ENCODE measurements at places on chromosomes 6 and 20.

- DNase-seq = no peak
Measured at GRCh38 chr6:53987522-53987888, 123.7 kb upstream of the MLIP start.

- DNase-seq = no peak
Measured at GRCh38 chr20:48659858-48660257, 167.9 kb downstream of the PREX1 start.

DNA sequence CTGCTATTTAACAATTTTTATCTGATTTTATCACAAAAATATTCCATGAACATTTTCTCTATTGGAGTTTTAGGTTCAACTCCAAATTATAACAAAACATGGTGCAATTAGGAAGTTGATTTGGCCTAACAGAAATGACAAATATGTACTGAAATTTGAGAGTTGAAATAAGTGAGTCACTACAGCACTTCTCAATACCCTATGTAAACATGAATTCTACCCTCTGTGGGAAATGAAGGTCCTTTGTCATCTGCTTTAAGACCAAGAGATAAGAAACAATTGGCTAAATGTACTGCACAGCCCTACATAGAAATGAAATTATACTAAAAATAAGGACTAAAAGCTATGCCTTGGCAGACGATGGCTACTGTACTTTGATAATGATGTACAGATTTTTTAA is 86.2 kb upstream of the BEND6 start:
- no peak for DNase-seq

DNA sequence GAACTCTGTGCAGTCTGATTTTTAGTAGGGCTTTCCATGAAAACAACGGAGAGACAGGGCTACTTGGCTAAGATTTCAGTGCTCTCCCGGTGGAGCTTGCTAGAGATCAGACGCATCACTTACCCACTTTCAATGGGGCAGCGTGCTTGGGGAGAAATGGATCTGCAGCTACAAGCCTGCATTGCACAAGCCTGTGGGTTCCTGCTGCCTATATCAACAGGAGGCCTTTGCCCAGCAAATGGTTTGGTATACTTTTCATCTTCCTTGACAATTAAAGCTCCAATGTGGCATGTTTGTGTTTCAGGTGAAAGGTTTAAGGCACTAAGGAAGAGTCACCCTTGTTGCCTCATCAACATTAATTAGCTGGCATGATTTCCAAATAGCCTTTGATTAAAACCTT is 136.0 kb upstream of the FOXQ1 start:
- no peak for DNase-seq

DNA sequence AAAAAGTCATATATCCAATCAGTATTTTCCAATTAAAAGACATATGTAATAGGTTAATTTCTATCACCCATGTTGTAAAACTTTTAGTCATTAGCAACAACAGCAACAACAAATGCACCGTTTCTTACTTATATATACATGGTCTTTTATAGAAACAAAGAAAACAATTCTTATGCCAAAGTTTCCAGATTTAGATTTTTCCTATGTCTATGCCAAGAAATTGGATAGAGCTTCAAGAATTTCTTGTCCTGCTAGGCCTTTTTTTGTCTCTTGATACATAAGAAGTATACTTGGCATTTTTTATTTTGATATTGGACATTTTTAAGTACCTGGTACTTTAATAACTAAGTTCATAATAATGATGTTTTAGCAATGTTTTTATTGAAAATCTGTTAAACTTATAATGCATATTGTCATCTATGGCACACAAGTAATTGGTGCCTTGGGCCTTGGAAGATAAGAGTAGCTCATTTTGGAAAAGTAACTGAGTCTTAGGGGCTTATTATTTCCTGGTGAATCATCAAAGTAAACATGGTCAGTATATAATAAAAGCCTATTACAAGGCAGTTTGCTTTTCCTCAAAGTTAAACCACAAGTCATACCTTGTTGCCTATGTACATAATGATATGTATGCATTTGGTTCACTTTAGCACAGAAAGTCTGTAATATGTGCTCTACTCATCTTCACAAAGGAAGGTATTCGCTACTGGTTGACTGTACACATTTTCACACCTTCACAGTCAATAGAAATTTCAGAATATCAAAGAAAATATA is 10.1 kb upstream of the FRK start:
- DNase-seq = no peak

DNA sequence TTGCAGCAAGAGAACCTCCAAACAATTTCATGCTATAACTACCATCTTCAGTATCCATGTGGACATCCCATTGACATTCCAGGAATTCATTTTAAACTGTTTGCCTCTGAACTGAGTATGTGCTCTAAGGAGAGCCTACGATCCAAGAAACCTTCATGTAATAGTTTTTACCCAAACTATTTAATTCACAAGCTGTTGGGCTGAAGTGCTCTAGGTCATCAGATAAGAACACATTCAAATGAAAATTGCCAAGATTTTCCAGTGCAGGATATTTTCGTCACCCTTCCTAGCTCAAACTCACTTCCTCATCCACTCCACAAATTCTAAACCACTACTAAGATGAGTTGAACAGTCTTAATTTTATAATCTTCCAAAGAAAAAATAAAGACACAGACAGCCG is 12.8 kb downstream of the RSPO3 start:
- DNase-seq = no peak

DNA sequence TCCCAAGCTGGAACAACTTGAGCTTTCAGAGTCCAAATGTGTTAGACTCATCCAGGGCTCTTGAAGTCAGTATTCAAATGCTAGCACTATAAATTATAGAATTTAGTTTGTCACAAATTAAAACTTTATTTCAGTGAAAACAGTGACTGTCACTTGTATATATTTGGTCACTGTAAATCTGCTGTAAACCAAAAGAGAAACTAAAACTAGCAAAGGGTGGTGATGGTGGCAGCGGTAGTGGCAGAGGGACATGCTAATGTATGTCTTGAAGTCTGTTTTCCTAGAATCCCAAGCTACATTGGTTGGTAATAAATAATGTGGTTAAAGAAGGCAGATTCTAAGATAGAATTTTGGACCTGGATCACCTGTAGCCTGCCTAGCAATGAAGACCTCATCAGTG is 140.4 kb upstream of the CENPW start:
- DNase-seq = no peak

DNA sequence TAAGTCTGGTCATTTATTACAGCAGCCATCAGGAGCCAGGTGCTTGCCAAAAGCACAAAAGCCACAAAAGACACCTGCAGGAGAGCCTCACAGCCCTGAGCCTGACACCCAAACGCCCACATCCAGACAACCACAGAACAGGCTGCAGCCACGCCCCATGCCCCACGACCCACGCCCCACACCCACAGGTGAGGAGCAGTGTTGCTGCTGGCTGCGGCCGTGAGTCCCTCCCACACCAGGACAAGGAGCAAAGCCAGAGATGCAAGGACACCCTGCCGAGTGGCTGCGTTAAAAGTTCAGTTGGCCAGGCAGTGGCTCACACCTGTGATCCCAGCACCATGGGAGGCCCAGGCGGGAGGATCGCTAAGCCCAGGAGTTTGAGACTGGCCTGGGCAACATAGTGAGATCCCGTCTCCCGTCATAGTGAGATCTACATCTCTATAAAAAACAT is 43.0 kb downstream of the SLC2A4RG start:
- no peak for DNase-seq

GRCh38 chr6:166930354-166930891 is 25.9 kb downstream of the RNASET2 start:
- DNase-seq = no peak

DNA sequence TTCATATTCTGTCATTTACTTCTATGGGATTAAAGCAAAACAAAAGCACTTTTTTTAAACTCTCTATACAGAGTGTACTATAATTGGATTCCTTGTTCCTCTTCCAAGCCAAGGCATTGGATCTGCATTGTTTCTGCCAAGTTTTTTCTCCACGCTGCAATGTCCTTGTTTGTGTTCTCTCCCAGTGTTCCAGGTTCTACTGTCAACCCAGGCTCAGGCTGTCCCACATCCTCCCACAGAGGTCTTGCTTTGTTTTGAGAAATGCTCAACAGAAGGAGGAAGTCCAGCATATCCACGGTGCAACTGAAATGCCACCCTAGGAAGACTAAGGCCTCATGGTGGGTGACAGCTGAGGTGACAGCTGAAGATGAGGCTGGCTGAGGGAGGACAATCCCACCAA is 287.1 kb upstream of the PRDM1 start:
- no peak for DNase-seq

DNA sequence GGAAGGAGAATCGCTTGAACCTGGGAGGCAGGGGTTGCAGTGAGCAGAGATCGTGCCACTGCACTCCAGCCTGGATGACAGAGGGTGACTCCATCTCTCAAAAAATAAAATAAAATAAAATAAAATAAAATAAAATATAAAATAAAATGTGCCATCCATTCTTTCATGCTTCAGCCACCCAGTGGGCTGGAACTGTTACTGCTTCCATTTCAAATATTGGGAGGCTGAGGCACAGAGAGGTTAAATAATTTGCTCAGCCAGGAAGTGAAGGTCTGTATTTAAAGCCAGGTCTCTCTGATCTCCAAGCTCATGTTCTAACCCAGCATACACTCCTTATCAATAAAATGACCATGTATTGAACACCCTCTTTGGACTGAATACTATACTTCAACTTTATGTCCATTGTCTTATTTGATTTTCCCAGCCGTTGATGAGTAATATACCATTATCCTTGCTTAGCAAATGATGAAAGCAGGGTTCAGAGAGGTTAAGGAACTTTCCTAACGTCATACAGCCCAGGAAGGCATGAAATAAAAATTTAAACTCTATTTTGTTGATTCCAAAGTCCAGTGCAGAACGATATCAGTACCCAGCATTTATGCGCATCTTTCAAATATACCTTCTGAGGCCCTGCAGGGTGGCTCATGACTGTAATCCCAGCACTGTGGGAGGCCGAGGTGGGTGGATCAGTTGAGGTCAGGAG is 25.8 kb upstream of the SLC9A8 start:
- no peak for DNase-seq

DNA sequence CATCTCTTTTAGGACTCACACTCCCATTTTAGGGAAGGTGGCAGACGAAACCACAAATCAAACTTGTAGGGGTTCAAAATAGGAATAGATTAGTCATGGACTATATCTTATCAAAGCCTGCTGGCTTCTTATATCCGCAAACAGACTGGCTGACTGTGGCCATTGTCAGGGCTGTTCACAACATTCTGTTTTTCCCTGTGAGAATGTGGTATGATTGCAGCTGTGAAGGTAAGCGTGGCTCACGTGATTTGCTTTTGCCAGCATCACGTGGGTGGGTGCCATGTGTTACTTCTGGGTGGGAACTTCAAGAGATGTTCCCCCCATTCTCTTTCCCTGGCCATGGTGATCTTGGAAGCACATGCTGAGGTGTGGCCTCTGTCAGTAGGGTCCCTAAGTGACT is 5.9 kb downstream of the IP6K3 start:
- DNase-seq = no peak

- DNase-seq = no peak
Measured at GRCh38 chr6:16402581-16402900, 164.2 kb downstream of the GMPR start.

- no peak for DNase-seq
Measured at GRCh38 chr20:60063048-60063451, 104.8 kb downstream of the CDH26 start.
